GM03348 (cell line): ENCODE measurements at places on chromosomes 5 and 9.

- no peak for DNase-seq
Measured at GRCh38 chr5:112910529-112910928, 11.5 kb downstream of the REEP5 start.

GRCh38 chr5:59763541-59763940, 130.0 kb downstream of the PDE4D start:
- no peak for DNase-seq

DNA sequence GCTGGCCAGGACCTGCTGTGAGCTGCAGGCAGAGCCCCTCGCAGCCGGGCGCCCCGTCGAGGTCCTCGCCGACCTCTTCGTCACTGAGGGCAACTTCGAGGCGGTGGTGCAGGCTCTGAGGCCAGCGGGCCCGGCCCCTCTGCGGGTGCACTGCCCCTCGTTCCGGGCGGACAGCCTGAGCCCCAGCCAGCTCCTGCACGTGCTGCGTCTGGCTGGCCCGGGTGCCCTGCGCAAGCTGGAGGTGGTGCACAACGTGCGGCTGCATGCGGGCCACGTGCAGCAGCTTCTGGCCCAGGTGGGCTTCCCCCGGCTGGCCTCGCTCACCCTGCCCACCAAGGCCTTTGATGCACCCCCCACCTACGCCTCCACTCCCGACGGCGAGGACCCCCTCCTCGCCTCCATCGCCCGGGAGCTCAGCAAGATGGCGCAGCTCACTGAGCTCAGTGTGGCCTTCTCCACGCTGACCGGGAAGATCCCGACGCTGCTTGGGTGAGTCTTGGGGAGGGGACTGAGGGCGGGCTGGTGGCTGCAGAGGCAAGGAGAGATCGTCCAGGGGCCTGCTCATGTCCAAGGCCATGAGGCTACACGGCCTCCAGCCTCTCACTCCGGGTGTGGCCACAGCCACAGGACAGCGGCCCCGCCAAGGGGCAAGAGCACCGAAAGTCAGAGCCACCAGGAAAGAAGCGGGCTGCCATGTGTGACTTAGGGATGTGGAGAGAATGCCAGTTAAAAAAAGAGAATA, 825 bp downstream of the LRRC14B start:
- DNase-seq, result no peak

- no peak for DNase-seq
Measured at GRCh38 chr9:118891213-118891612, 478.0 kb downstream of the BRINP1 start.

DNA sequence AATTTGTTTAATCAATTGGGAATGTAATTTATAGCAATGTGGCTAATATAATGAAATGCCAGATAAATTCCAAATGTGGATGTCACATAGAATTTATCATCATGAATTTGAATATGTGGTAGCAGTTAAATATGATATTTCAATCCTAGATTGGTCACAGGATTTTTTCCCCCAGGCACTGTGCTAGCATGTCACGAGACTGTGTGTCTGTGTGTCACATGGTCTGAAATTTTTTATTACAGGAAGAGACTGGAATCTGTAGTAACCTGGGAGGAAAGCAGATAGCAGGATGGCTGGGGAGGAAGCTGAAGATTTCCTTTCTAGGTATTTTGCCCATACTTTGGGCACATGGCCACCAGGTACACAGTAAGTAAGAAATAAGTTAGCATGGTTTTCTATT, 35.4 kb upstream of the MSH3 start:
- no peak for DNase-seq

DNA sequence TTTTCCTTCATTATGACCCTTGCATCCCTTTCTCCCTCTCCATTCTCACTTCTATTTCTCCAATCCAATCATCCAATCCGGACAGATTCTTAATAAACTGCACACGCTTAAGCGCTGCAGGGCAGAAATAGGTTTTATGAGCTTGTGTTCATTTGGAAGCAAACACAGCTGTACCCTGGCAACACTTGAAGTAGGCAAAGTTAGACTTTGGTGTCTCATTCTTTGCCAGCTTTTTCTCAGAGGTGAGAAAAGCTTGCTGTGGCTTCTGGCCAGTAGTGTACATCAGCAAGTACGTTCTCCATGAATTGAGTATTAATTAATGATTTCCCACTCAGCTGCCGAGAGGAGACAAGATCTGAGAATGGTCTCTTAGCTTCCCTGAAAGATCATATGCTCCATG, 88.5 kb downstream of the FBXO4 start:
- no peak for DNase-seq

DNA sequence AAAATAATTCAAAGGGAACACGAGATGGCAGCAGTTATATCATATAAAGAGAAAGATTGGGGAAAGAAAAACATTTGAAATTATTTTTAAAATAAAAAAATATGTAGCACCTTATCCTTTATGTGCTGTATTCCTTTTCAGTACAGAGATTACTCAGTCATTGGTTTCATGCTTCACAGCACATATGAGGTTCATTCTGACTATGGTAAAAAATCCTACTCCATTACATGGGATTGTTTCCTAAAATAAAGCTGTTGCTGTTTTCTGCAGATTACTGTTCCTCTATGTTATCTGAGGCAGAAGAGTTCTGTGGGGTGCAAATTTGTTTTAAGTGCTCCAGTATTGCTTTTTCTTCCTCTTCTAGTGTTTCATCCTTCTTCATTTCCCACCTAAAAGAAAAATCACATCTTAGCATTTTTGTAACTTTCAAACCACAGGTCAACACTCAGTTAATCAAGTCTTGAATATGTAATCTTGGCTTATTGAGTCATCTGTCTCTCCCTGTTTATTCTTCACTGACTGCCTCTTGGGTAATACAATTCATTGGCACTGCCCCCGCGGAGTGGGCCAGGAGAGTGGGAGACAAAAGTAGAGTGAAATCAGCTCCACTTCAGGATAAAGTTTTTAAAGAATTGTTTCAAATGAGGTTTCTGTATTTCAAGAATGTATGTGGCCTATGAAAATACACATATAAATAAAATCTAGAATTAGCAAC, 412.5 kb upstream of the POU5F2 start:
- DNase-seq, result peak; percentile 23

DNA sequence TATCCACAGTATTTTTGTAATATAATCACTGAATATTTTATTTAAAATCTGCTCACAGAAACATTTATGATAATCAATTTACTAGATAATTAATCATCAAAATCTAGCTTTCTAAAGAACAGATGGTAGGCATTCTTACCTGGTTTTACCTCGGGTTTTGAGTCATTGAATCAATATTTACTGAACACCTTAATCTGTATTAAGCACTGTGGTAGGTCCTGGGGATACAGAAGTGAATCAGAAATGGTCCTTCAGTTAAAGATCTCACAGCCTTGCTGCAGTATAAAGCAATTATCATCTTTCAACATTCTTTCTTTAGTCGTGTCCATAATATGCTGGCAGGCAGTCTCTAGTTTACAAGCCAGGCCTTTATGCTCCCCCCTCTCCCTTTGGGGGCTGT, 2.0 kb upstream of the MEIKIN start:
- no peak for DNase-seq

DNA sequence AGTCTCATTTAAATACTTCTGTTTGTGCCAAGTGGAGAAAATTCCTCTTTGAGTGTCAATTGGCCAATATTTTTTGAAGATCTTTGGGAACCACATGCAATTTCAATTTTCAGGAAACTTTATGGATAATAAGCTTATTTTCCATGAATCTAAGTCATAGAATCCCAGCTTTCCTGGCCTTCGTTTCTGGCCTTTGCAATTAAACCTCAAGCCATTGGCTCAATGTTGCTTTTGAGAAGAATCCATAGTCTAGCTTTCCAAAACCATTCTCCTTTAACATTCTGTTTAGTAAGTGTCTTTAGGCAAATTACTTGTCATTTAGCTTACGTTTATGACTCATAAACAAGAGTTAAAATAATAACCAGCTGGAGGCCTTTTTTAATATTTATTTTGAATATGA, 145.0 kb upstream of the FTMT start:
- no peak for DNase-seq

DNA sequence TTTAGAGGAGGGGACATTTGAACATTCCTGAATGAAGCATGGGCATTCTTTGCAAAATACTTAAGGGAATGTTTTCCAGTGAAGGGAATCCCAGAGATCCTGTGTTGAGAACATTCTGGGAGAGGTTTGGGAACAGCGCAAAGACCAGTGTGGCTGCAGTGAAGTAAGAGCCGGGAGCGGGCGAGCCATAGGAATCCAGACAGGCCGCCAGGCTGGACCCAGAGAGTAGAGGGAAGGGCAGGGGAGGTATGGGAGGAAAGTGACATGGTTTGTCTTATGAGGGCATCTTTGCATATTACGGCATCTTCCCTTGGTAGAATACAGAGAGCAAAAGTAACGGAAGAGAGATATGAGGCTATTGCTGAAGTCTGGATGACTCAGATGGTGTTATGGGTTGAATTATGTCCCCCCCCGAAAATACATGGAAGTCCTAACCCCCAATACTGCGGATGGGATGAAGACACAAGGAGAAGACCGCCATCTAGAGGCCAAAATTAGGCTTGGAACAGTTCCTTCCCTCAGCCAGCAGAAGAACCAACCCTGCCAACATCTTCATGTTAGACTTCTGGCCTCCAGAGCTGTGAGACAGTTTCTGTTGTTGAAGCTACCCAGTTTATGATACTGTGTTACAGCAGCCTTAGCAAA, 268.2 kb downstream of the MAST4 start:
- peak; percentile 42 for DNase-seq

- DNase-seq, result no peak
Measured at GRCh38 chr5:171782332-171782966, 3.2 kb upstream of the SMIM23 start.

DNA sequence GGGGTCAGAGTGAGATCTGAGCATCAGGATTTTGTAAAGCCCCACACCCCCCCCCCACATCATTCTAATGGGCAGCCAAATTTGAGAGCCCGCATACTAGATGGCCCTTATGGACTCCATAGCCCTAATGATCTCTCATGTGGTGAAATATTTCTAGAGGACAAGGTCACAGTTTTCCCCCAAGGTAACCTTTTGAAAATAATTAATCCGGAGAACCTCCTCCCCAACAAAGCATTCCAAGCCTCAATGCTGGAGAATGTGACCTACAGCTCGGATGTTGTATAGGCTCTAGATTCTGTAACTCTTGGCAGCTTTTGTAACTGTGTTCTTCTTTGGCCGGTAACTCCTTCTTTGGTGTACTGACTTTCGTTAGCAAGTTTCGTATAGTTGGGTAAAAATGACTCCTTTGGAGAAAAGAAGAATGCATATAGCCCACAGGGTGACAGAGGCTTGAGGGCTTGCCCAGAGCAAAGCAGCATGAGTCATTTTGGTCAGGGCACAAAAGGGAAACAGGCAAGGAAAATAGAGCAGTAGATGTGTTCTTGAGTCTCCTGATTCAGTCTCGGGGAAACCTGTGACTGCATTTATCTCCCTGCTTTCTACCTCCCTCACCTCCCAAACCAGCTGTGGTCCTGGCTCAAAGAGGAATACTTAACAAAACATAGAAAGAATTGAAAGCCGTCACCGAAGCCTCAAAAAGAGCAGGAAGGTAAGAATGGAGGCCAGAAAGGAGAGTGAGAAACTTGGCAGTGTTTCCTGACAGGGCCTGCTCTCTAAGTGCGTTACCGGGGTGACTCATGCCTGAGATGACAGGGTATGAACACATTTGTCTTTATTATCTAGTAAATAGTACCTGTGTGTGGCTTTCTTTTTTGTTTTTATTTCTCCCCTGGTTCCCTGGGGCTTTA, 6.6 kb upstream of the XPA start:
- DNase-seq, result peak; percentile 77

- DNase-seq, result no peak
Measured at GRCh38 chr5:127294829-127295228, 4.2 kb downstream of the MEGF10 start.

DNA sequence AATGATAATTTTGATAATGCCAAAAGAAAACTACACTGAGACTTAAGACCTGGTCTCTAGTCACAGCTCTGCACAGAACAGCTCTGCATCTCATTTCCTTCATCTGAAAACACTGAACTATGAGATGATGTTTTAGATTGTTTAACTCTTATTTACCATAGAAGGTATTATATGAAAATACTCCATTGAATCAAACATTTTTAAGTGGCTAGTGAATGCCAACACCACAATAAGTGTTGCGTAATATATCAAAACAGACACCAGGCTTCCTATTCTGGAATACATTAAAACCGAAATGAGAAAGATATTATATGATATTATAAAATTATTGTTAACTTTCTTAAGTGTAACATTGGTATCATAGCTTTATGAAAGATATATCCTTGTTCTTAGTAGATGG, 14.6 kb downstream of the CETN3 start:
- DNase-seq, result no peak

GRCh38 chr9:68496356-68496755, 44.3 kb downstream of the TMEM252 start:
- DNase-seq, result no peak

- DNase-seq, result no peak
Measured at GRCh38 chr9:118449554-118449953, 745.4 kb downstream of the TLR4 start.

GRCh38 chr5:112625689-112626438, 111.8 kb upstream of the APC start:
- no peak for DNase-seq

- no peak for DNase-seq
Measured at GRCh38 chr9:81595887-81596543, 93.3 kb downstream of the TLE1 start.

GRCh38 chr5:109959652-109960051, 269.9 kb downstream of the MAN2A1 start:
- no peak for DNase-seq

GRCh38 chr5:102777099-102777498, 22.0 kb downstream of the PAM start:
- no peak for DNase-seq

DNA sequence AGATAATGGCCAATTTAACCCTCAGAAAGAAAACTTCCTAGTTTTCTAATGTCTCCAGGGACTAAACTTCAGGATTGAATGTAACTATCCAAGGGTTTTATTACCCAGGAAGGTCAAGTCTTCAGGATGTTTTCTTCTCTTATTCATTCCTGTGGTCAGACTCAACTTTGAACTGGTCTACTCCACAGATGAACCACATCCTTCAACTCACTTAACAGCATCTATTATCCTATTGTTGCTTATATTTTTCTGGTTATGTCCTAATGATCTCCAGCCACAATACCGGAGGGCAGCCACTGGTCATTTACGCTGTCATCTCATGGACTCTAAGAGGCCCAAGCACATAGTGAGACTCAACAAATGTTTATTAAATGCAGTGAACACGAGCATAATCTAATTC, 47.2 kb upstream of the LIFR start:
- DNase-seq, result no peak

DNA sequence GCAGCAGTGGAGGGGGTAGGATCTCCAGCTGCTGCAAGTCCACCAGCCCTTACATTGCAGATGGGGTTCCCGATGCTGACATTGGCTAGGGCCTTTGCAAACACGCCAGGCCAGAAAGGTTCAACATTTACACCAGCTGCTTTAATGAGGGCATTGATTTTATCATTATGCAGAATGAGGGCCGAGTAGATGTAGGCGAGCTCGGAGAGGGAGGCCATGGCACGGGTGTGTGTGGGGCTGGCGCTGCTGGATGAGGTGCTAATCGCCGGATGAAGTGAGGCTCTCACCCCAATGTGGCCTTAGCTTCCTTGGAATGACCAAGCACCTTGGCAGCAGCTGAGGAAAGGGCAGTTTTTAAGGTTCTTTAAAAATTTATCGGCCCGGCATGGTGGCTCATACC, 27.4 kb downstream of the PHAX start:
- no peak for DNase-seq
